Endothelial cell (in vitro differentiated cells): ENCODE measurements at places on chromosomes 13 and 19.

- DNase-seq: no peak
Observed at GRCh38 chr19:29715701-29716581, 880 bp upstream of the C19orf12 start.

DNA sequence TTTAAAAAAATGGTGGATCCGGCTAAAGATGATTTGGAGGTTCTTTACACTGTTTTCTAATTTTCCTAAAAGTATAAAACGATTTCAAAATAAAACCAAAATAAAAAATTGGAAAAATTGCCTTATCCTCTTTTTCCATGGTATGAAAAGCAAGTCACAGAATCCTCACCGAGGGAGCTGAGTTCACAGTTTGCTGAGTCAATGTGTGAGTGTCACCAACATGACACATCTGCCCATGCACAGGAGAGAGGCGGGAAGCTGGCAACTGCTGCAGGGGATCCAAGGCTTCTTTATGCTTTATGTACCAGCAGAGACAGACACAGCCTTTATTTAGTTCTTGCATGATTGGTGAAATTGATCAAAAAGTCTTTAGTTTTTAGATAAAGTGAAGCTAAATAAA, 157.8 kb downstream of the TNFSF13B start:
- no peak for DNase-seq

DNA sequence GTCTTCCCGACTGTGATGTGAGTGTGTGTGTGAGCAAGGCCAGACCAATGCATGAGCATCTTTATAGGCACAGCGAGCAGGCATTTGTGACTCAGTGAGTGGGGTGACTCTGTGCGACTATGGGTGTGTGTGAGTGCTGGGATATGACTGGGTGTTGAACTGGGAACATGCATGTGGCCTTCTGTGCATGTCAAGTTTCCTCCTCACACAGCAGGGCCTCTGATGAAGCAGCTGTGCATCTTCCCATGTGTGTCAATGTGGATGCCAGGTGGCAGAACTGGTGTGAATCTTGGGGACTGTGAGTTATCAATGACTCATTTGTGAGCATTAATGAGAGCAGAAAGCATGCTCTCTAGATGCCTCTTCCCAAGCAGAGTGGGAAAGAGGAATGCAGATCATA, 12.1 kb upstream of the LGALS14 start:
- no peak for DNase-seq

DNA sequence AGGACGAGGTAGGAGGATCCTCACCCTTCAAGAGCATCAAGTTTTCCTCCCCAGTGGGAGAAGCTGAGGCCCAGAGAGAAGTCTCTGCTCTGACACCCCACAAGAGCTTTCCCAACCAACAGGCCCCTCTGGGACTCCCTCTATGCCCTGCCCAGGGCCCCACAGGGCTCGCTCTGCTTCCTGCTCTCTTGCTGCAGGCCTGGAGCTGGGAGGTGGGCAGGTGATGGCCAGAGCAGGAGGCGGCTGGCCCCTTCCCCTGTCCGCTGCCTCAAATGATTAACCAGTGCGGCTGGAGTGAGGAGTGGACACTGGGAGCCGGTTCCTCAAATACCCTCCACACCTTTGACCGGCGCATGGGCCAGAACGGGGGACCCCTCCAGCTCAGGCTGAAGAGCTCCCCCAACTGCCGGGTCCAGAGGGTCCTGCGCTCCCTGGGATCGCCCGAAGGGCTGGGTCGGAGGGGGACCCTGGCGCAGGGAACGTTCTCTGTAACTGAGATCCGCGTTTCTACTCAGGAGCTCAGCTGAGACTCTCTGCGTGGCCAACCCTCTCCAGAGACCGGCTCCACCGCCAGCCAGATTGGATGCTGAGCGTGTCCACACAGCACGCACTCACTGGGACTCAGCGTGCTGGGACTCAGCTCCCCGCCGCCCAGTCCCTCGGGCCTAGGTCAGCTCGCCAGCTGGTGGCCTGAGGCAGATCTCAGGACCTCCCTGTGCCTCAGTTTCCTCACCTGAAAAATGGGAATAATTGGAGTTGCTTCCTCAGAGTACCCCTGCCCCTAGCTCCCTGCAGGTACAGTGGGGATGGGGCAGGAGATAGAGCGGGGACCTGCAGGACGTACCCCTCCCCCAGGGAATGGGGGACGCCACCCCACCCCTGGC, 6.7 kb upstream of the ONECUT3 start:
- no peak for DNase-seq

- DNase-seq: no peak
Observed at GRCh38 chr19:824885-825284, 2.8 kb upstream of the AZU1 start.

DNA sequence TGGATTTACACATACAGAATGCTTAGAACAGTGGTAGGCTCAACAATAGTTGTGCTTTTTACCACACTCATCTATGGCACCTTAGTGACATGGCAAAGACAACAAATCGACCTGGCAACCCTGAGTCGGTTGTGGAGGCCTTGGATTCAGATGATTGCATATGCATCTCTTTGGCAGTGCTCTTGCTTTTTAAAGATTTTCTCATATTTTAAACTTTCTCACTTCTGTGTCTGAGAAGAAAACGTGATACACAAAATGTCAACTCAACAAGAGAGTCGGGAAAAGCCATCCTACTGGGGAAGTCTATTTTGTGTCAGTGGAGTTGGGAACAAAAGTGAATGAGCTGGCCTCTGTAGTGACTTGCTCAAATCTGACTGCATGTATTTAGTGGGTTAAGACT, 85.8 kb downstream of the ATP8A2 start:
- no peak for DNase-seq

DNA sequence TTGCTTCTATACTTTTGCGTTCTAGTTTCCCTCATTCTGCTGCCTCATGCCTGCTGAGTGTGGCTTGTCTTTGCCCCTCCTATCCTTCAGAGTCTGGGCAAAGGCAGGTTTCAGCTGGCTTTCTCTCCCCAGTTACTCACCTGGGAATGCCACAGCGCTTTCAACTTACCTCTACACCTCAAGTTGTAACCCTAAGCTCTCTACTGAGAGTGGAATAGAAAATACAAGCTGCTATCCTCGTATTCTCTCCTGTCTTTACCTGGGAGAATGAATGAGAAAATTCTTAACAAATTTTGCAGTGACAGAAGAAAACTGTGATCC, 316.3 kb upstream of the KLF12 start:
- no peak for DNase-seq

GRCh38 chr13:48492096-48492440, 40.8 kb downstream of the RCBTB2 start:
- no peak for DNase-seq

GRCh38 chr19:40191836-40192646, 815 bp downstream of the MAP3K10 start:
- peak; percentile 45 for DNase-seq

GRCh38 chr19:16111909-16112752, 442 bp downstream of the RAB8A start:
- no peak for DNase-seq

DNA sequence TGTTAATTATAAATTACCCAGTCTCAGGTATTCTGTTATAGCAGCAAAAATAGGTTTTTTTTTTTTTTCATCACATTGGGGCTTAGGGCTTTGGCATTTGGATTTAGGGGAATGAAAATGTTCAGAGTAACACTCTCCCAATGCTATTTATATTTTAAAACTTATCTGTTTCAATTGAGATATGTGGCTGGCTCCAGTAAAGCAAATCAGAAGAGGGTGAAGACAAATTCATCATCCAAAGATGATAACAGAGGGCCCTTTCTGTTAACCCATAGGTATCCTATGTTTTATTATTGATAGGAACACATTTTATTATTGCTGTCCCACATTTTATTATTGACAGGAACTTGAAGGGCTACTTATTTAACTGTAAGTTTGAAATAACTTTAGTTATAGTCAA, 20.5 kb upstream of the TNFRSF19 start:
- DNase-seq: no peak

- DNase-seq: no peak
Observed at GRCh38 chr19:1233115-1233667, 4.6 kb downstream of the CBARP start.

- no peak for DNase-seq
Observed at GRCh38 chr13:44158881-44159632, 214.6 kb upstream of the SERP2 start.

DNA sequence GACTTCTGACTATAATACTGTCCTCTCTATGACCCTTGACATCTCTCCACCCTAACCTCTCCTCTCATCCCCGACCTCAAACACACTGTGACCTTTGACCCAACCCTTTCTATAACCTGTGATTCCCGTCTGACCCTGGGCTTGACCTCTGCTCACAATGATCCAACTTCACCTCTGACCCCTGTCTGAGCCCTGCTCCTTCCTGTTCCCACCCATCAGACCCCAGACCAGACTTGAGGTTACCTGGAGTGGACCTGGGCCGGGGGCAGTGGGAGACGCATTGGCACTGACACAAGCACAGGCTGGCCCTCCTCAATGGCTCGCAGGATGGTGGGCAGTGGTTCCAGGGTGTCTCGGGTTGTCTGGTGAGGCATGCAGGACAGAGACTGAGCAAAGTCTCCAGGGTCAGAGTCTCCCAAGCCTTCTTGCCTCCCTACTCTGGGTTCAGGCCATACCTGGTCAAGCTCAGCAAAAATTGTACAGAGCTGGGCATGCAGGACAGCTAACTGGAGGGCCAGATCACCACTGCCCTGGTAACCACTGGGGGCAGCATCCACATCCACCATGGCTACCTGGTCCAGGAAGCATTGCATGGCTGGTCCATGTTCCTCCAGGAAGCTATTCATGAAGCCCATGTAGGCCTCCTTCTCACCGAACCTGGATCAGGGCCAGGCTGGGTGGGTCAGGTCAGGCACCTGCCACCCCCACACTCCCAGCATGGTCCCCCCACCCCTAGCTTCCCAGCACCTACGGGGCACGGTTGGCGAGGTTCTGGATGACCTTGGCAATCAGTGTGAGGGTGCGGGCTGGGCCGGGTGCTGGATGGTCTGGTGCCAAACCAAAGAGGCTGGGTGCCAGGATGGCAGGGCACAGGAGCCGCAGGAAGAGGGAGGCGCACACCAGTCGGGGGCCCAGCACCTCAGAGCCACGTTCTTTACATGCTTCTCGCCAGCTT, 4.4 kb upstream of the WIZ start:
- DNase-seq: no peak

GRCh38 chr19:36837176-36837905, 846 bp downstream of the ZNF790 start:
- DNase-seq: no peak

DNA sequence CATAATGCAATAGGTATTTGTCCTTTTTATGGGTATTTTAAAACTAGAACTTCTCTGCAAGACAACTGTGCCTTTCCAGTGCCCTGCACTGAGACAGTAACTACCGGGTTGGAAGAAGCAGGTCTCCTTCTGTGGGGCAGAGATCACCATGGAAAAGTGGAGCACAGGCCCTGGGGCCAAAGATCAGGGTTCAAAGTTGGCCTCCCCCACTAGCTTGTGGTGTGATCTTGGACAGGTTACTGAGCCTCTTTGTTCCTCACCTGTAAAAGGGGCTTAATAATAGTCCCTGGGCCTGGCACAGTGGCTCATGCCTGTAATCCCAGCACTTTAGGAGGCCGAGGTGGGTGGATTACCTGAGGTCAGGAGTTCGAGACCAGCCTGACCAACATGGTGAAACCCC, 68.3 kb downstream of the CEBPG start:
- DNase-seq: no peak

DNA sequence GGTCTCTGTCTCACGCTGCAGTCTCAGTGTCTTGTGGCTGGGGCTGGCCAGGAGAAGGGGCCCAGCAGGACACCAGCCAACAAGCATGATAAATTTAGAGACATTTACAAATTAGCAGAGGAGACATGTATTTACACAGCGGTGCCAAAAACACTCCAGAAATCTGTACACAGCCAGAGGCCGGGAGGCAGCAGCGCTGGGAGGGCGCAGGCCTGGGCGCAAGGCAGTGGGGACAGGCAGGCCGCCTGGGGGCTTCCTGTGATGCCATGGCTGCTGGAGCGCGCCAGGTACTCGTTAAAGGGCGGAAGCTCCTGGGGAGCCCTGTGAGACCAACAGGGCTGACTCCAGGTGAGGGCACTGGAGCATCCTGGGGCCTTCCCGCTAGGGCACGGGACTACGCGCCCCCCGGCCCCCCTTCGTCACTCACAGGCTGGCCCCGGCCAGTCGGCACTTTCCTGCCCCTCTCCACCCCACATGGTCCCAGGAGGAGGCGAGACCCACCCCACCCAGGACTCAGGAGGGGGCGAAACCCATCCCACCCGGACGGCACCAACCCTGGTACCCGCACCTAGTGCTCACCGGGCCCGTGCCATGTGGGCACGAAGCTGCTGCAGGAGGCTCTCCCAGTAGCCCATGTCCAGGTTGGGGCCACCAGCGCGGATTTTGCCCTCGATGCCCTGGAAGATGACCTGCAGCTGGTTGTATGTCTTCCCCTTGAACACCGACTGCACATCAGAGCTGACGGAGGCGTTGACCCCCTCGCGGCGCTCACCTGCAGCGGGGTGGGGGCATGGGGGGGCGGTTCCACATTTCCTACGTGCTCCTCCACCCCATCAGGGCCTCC, 7.4 kb upstream of the TBXA2R start:
- DNase-seq: no peak

- DNase-seq: no peak
Observed at GRCh38 chr19:56360841-56361240, 32.5 kb downstream of the ZNF582 start.

- DNase-seq: no peak
Observed at GRCh38 chr19:53780506-53780905, 43.6 kb downstream of the NLRP12 start.

DNA sequence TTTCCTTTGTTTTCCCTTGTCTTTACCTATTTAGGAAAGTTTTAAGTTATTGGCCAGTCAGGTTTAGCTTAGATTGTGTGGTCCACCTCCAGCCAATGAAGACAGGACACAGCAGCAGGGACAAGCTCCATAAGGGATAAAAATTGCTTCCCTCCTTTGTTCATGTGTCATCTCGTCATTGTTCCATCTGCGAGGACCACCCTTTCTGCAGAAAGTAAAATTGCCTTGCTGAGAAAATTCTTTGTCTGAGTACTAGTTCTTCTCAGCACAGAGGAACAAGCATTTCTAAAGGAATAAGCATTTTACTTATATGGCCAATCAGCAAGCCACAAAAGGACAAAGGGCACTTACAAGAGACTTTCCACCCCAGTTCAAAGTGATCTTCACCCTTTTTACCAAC, 11.4 kb downstream of the ZNF560 start:
- DNase-seq: no peak

DNA sequence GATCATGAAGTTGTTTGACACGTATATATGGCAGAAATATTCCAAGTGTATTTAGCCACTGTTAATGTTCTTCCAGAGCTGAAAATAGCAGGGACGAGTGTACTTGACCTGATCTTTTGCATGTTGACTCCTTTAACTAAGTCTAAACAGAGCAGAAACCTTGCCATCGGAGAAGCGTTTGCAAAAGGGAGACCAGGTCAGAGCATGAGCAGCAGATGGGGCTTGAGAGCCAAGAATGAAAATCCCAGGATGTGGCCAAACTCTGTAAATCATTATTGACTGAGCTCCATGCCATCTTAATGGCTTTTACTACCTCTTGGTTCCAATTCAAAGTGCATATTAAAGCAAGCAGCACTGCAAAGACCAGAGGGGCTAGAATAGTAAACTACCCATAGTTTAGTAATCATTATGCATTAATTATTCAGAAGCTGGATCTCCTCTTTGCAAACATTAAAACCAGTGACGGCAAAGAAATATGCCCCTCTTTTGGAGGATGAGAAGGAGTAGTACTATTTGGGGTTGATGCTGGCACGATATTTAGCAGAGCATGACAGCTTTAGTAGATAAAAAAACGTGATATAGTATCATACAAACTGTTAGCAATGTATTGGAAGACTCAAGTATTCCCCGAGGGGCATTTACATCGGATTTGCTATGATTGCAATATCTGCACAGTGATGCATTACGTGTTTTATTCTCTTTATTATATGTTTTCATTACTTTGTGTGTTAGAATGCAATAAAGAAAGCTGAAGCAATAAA, 55.7 kb downstream of the FAM216B start:
- no peak for DNase-seq
